ENCODE measurements at places on chromosomes 16 and 17. TPM values are rescaled to one million over a fixed set of nuclear protein-coding genes. Genes with fewer than 3 reads are reported as not detected.
A peak's percentile ranks its signal among the peaks of the same experiment; 100 is the strongest.

- H3K4me1 ChIP-seq: peaks cover 52% of the 10 kb centered on the region
- no peak overlapping the region for H3K4me3 ChIP-seq
- H3K27ac ChIP-seq: no peak overlapping the region
- no peaks in the 10 kb centered on the region for H3K36me3 ChIP-seq
- no peaks in the 10 kb centered on the region for H3K27me3 ChIP-seq
These were observed 208.9 kb upstream of the CHMP6 start for GRCh38 chr17:80782536-80783427.

DNA sequence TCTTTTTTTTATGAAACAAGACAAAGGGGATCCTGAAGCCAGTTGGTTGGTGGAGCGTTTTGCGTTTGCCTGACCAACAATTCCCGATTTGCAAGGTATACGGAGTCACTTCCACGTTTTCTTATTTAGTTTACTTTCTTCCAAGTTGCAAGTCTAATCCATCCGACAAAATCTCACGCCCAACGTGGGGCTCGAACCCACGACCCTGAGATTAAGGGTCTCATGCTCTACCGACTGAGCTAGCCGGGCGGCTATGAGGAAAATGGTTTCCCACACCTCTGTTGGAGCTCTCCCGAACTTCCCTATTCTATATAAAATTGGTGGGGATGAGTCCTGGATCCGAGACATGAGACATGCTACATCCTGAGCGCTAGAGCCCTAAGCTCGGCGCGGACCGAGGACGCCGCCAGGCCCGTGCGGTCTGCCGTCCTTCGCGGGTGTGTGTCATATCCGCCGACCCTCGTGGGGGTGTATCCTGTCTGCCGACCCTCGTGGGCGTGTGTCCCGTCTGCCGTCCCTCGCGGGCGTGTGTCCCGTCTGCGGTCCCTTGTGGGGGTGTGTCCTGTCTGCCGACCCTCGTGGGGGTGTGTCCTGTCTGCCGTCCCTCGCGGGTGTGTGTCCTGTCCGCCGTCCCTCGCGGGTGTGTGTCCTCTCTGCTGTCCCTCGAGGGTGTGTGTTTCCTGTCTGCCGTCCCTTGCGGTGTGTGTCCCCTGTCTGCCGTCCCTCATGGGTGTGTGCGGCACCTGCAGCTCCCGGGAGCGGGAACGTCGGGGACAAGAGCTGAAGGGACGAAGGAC is 22.6 kb downstream of the ZNF213 start:
- H3K36me3 ChIP-seq: no peaks in the 10 kb centered on the region
- H3K4me1 ChIP-seq: no peaks in the 10 kb centered on the region
- peaks cover 58% of the 10 kb centered on the region for H3K27me3 ChIP-seq
- H3K4me3 ChIP-seq: peak overlapping the region; percentile 95
- no peak overlapping the region for H3K27ac ChIP-seq

DNA sequence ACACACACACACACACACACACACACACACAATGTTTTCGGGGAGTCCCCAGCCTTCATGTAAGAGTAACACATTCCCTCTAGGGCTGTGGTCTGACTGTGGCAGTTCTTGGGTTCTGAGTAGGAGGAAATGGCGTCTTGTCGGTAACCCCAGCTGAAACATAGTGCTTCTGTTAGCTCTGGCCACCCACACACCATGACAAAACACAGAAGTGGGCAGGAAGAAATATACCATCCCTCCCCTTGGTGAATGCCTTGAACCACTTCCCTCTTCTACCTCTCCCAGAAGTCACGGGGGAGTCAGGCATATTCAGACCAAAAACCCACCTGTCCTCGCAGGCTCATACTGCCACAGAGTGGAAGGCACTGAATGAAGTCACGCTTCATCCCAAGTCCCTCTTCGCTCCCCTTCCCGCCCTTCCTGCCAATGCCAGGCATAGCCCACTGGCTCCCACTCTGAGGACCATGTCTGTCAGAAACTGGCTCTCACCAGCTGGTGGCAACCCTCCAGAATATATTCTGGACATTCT is 11.5 kb downstream of the SLC35B1 start:
- no peak overlapping the region for H3K4me3 ChIP-seq
- no peak overlapping the region for H3K27ac ChIP-seq

DNA sequence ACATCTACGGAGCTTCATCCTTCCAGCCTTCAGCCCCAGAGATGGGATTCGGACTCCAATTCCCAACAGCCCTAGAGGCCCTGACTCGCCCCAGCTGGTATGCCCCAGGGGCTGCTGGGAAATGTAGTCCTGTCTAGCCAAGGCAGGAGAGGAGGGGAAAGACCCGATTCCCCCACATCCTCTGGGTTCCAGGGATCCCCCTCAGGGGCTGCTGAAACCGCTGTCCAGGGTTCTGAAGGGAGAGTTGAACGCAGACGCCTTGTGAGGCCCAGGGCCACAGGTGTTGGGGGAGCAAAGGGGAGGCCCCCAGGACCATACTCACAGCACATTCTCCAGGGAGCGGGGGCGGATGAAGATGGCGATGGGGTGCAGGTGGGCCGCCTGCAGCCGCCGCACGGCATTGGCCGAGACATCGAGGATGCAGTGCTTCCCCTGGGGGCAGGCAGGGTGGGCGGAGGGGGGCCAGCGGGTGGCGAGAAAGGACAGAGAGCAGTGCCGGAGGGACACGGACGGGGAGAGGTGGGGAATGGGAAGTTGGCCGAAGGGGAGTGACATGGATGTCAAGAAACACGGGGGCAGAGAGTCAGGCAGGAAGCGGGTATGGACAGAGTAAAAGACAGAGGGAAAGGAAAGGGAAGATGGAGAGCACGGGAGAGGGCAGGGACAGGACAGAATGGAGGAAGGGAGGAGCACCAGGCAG is 12.6 kb upstream of the ASGR1 start:
- DNase-seq: peak; percentile 86
- H3K4me3 ChIP-seq: no peak overlapping the region
- H3K4me1 ChIP-seq: no peaks in the 10 kb centered on the region
- no peaks in the 10 kb centered on the region for H3K27me3 ChIP-seq

- H3K27me3 ChIP-seq: no peaks in the 10 kb centered on the region
- H3K36me3 ChIP-seq: no peaks in the 10 kb centered on the region
- peaks cover 19% of the 10 kb centered on the region for H3K4me1 ChIP-seq
- H3K27ac ChIP-seq: no peak overlapping the region
- no peak overlapping the region for H3K4me3 ChIP-seq
These were observed 105.9 kb upstream of the ANKFN1 start for GRCh38 chr17:56047331-56047730.

GRCh38 chr17:30920683-30921543 is 832 bp upstream of the ADAP2 start:
- peak overlapping the region; percentile 59 for H3K4me3 ChIP-seq
- H3K27me3 ChIP-seq: peaks cover 68% of the 10 kb centered on the region
- H3K36me3 ChIP-seq: no peaks in the 10 kb centered on the region
- no peaks in the 10 kb centered on the region for H3K4me1 ChIP-seq
- no peak for DNase-seq

DNA sequence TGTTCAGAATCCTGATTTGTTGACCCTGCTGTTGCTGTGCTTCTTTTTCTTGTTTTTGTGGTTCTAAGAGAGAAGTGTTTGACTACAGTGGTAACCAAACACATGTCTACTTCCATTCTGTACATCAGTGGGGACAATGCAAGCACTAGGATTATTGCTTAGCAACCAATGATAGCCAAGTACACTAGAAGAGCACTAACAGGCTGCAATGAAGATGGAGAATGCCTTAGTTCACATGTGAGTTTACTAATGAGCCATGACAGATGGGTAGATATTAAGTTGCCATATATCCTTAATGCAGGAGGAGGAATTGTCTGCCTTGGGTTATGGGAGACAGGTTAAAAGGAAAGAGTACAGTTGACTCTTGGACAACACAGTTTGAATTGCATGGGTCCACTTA is 8.3 kb downstream of the EFCAB5 start:
- H3K27ac ChIP-seq: no peak overlapping the region
- peaks cover 5% of the 10 kb centered on the region for H3K4me1 ChIP-seq
- no peaks in the 10 kb centered on the region for H3K27me3 ChIP-seq
- no peak for DNase-seq
- H3K36me3 ChIP-seq: no peaks in the 10 kb centered on the region

DNA sequence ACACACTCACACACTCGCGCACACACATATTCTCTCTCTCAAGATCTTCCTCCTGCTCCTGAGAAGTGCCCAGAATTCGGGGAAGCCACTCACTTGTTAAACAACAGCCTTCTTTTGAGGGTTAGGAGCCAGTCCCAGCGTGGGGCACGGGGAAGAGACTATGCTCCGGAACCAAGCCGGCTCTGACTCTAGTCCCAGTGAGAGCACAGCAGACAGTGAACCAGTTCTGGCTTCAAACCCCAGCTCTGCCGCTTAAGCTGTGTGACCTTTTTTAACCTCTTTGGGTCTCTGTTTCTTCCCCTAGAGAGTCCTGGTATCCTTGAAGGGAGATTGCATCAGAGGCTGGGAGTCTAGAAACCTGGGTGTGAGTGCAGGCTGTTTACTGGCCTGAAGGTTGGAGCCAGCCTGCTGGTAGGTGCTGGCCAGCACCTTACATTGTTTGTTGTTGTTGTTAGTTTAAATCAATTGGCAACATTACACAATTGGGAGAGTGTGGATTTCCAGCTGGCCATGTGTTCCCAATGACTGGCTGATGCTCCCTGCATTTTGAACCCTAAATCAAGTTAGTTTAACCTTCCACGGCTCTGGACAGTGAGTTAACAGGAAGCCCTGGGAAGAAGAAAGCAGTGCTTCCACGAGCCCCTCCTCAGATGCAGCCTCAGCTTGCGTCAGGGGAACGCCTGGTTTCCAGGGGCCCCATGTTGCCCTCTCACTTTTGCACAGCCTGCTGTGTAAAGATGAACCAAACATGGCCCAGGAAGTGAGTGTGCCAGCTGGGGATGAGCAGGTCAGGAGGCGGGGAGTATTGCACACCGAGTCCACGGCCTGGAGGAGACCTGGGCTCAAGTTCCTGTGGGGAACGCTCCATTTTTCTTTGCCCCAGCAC is 71.5 kb downstream of the GAS7 start:
- H3K4me3 ChIP-seq: no peak overlapping the region
- no peak overlapping the region for H3K27ac ChIP-seq
- peak; percentile 19 for DNase-seq
- H3K27me3 ChIP-seq: no peaks in the 10 kb centered on the region
- H3K36me3 ChIP-seq: no peaks in the 10 kb centered on the region

DNA sequence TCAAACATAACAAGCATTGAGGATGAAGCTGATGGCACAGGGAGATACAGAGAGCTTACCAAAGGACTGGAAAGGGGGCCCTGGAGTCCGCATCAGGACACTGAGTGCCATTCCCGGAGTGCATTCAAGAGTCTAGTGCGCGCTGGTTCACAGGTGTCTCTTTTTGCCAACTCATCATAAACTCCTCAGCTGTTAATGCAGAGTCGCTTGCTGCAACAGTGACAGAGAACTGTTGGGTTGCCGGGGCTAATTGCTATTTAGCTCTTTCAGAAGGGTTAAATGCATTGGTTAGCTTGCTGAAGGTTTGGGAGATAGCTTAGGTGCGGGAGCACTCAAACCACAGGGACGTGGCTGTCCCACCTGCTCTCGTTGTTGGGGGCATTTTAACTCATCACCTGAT is 1091.6 kb upstream of the EEF2KMT start:
- no peaks in the 10 kb centered on the region for H3K27me3 ChIP-seq
- H3K36me3 ChIP-seq: no peaks in the 10 kb centered on the region
- DNase-seq: no peak
- peaks cover 11% of the 10 kb centered on the region for H3K4me1 ChIP-seq

GRCh38 chr17:45011767-45012166 is 39.7 kb downstream of the DCAKD start:
- H3K36me3 ChIP-seq: no peaks in the 10 kb centered on the region
- no peak overlapping the region for H3K4me3 ChIP-seq
- H3K27me3 ChIP-seq: no peaks in the 10 kb centered on the region
- H3K4me1 ChIP-seq: peaks cover 13% of the 10 kb centered on the region
- no peak for DNase-seq

- H3K27me3 ChIP-seq: no peaks in the 10 kb centered on the region
- H3K27ac ChIP-seq: no peak overlapping the region
- H3K4me1 ChIP-seq: peaks cover 8% of the 10 kb centered on the region
- no peak overlapping the region for H3K4me3 ChIP-seq
These were observed 187.0 kb upstream of the CDH13 start for GRCh38 chr16:82439678-82440293.

GRCh38 chr17:35068249-35068648 is 4.7 kb upstream of the RFFL start:
- H3K36me3 ChIP-seq: no peaks in the 10 kb centered on the region
- H3K27ac ChIP-seq: no peak overlapping the region
- H3K4me3 ChIP-seq: no peak overlapping the region
- H3K4me1 ChIP-seq: peaks cover 18% of the 10 kb centered on the region
- no peaks in the 10 kb centered on the region for H3K27me3 ChIP-seq

GRCh38 chr16:82979406-82980111 is 352.8 kb downstream of the CDH13 start:
- no peaks in the 10 kb centered on the region for H3K36me3 ChIP-seq
- no peak overlapping the region for H3K4me3 ChIP-seq
- no peaks in the 10 kb centered on the region for H3K27me3 ChIP-seq
- no peaks in the 10 kb centered on the region for H3K4me1 ChIP-seq

DNA sequence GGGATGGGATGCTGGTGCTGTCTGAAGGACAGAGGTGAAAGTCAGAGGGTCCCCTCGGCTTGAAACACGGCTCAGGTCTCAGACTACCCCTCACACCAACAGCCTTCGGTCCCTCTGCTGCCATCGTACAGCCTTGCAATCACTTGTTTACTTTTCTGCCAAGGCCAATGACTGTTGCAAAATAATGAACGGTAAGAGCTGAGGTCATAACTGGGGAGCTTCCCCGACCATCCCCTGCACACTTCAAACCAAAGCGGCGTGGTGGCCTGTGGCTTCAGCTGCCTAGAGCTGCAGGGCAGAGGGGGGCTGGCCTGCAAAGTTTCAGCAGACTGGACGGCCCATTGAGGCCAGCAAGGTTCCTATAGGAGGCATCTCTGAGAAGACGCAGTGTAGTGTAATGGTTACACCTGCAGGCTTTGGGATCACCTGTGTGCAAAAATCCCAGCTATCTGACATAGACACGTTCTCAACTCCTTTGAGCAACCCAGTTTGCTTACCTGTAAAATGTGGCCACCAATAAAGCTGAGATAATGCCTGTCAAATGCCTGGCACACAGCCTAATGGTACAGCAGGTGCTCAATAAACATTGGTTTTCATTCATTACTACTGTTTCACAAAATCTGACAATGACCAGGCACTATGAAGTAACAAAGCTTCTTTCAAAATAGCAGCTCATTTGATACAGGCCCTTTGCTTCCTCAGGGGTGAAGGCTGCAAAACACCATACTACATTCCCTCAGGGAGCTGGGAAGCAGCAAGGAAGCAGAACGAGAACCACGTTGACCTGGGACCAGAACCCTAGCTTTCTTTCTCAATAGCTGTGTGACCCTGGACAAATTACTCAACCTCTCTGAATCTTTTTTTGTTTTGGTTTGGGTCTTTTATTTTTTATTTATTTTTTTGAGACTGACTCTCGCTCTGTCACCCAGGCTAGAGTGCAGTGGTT is 5.0 kb downstream of the PAM16 start:
- H3K4me3 ChIP-seq: no peak overlapping the region
- no peaks in the 10 kb centered on the region for H3K36me3 ChIP-seq
- no peak for DNase-seq

Gene RGS11
- 0.96 TPM for total RNA-seq

Gene KRT13
- not detected for total RNA-seq

Gene KRTAP17-1
- not detected for total RNA-seq

Gene PTX4
- not detected for total RNA-seq

All from neural progenitor cell (in vitro differentiated cells).